ENCODE measurements at places on chromosomes 11 and 22.
A peak's percentile ranks its signal among the peaks of the same experiment; 100 is the strongest.

GRCh38 chr11:99311870-99312269 lies 291.1 kb downstream of the CNTN5 start:
- DNase-seq: no peak

DNA sequence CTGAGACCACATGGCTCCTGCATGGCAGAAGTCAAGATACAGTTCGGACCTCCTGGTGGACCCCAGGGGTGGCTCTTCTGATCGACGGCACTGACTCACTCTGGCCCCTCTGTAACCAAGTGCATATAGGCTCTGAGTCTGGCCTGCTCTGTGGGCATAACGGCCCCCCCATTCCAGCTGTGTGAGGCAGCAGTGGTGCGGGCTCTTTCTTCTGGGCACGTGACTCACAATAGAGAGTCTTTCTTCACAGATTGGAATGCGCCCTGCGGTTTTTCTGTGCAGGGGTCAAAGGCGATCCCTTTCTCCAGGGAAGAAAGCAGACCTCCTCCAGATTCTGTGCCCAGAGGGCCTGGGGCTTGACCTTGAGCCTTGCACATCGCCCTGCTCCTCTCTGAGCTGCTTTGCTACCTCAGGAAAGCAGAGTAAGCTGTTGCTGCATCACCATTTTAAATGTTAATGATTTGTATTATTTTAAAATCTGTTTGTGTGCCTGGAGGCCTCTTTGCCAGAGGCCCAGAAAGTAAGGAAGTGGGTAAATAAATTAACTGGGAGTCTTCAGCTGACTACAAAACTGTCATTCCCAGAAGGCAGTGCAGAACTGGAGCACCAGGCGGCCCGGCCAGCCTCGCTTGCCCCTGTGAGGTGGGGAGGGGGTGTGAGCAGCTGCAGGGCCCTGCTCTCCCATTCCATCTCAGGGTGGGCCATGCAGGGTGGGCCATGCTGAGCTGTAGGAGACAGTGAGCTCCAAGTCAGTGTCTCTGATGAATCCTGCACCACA lies 199.0 kb downstream of the GRIK4 start:
- DNase-seq: no peak

DNA sequence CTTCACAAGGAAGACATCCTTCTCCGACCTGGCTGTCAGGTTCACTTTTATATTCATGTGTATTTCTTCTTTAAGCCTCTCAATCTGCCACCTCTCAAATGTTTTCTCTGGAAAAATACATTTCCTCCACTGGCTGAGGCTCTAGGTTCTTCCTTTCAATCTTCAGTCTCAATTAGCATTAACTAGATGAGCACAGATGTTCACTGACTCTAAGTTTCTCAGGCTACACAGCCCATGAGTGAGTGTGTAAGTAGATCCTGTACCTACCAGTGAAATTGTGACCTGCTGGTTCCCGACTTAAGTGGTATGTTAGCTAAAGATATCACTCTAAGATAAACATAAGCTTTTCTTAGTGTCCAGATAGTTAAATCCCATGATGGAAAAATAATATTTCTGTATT lies 206.9 kb downstream of the ADAMTS15 start:
- DNase-seq: no peak

GRCh38 chr22:20858615-20859416 lies at the start of the genes PI4KA and SNAP29:
PI4KA (minus strand) TSS chr22:20858811; CDS start chr22:20858725, 86 bp downstream.
SNAP29 (plus strand) TSS chr22:20859007; CDS start chr22:20859111, 104 bp downstream.
- peak; percentile 98 for DNase-seq
